CD4-positive, alpha-beta T cell treated with Interleukin-4 for 4 hours (primary cell): ENCODE measurements at places on chromosomes 12 and 14.

- DNase-seq, result no peak
These were observed 23.8 kb downstream of the SPTB start for GRCh38 chr14:64855721-64856528.

DNA sequence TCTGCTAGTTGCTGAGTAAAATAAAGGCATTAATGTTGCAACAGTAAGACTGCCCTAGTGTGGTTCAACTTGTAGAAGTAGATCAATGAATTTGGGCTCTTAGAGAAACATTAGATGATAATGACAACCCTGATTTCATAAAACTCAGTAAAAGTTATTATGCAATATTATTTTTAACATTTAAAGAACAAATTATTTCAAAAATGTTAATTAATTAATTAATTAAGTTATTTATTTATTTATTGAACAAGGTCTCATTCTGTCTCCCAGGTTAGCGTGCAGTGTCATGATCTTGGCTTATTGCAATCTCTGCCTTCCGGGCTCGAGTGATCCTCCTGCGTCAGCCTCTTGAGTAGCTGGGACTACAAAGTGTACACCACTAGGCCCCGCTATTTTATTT is 1016.4 kb downstream of the VRK1 start:
- DNase-seq, result no peak

DNA sequence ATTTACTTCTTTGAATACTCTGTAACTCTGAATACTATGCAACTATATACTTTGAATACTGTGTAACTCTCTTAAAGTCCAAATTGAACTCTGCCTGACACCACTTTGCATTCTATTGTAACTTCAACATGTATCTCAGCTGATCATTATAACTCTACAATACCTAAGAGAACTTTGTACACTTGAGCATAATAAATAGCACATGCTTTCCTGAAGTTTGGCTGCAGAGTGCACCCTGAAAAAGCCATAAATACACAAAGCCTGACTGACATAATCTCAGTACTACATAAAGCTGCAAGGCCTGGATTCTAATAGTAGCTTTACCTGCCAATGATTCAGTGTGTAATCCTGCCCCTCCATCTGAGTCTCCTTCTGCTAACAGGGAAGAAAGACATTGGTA is 21.3 kb upstream of the COX16 start:
- no peak for DNase-seq

- no peak for DNase-seq
These were observed 977.9 kb downstream of the TMTC2 start for GRCh38 chr12:83664650-83665049.

GRCh38 chr12:109292342-109292711 is 16.8 kb downstream of the FOXN4 start:
- no peak for DNase-seq

- no peak for DNase-seq
These were observed 323.3 kb downstream of the CCER1 start for GRCh38 chr12:90631591-90632212.

DNA sequence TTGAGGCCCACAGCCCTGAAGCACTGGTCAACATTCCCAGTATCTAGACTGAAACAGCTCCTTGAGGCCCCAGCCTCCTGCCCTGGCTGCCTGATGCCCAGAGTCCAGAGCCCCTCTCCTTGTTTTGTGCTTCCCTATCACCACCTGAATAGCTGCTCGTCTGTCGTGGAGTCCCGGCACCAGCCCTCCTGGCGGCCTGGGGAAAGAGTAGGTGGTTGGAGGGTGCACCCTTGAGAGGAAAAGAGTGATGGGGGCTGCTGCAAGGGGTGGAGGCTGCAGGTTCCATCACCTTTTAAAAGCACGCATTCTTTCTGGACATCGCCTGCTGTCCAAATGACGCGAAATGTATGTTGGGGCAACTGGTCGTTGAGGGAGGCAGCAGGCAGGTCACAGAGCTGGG is 3.2 kb downstream of the RABGGTA start:
- no peak for DNase-seq
